Stimulated activated CD8-positive, alpha-beta memory T cell treated with anti-CD3 and anti-CD28 coated beads, Interleukin-7, amount 100 ng/mL, for 4 hours (primary cell): ENCODE measurements at places on chromosomes 2 and 18.

DNA sequence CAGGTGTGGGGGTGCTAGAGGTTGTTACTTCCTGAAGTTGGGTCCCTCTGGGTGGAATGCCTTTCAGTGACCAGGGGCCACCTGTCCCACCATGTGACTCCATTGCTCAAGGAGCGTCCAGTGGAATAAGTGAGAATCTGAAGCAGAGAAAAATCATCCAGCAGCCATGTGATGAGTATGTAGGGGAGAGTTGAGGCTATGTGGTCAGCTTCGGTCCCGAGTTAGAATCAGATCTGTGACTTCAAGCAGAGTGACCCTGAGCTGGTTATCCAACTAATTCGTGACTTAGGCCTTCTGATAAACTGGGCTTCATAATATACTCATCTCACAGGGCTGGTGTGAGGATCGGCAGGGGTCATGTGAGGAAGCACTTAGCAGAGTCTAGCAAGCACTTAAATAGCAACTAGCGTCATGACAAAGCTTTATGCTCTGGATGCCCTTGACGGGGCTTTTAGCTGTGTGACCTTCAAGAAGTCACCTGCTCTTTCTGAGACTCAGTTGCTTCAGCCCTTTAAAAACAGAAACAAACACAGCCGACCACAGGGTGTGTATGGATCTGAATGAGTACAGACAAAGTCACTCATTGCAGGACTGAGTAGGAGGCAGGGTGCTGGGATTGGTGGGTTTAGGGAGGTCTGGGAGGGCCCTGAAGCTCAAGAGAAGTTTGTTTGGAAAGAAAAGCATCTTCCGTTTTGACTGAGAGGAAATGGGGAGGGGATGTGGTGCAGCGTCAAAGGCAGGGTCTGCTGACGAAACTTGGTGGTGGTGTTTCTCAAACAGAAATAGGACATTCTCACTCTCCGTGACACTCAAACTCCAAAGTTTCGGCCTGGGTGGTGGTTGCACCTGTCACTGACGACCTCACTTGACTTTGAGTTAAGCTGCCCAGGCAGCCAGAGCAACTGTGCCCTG, 264.0 kb upstream of the CXCR4 start:
- peak; percentile 35 for DNase-seq

DNA sequence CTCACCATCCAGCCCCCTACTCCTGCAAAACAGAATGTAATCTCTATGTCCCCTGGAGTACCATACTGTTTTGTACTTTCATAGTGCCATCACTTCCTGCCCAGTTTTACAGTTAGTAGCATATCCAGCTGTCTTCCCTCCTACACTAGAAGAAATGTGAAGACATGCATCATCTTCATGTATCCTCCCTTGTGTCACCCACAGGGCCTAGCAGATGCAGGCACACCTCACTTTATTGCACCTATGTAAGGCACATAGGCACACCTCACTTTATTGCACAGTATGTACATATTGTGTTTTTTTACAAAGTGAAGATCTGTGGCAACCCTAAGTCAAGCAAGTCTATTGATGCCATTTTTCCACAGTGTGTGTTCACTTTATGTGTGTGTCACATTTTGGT, 12.0 kb downstream of the DNAJC27 start:
- no peak for DNase-seq

DNA sequence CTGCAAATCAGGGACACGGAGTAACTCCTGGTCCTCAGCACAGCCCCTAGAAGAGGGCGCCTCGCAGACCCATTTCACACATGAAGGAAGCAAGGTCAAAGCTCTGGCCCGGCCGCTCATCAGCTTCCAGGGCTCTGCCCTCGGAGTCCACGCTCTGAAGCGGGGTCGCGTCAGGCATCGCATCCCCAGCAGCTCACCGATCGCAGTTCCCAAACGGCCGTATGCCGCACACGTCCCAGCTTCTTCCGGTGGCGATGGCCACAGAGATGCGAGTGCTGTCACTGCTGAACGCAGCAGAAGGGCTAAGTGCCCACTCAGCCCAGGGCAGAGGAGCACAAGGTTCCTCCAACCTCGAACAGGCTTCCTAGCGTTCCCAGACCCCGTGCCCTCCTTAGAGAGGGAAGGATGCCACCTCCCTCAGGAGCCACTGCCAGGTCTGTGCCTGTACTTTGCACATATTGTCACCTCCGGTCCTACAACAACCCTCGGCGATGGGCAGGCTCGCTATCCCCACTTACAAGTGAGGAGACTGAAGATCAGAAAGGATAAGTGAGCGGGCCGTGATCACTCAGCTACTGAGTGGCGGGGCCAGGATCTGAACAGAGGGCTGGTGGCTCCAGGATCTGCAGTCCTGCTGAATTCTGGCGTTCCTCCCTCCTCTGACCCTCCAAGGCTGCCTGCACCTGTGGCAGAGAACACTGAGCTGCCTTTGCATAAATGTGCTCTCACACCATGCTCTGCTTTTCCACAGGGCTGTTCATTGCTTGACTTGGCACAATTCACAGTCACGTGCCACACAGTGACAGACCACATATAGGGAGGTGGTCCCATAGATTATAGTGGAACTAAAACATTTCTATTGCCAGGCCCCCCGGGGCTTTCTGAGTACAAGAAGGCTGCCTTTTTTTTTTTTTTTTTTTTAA, 71.4 kb downstream of the COPS8 start:
- no peak for DNase-seq

GRCh38 chr2:194545978-194546377, 1111.0 kb upstream of the SLC39A10 start:
- DNase-seq = no peak

GRCh38 chr2:227973241-227973640, 101.8 kb downstream of the DAW1 start:
- DNase-seq = no peak

DNA sequence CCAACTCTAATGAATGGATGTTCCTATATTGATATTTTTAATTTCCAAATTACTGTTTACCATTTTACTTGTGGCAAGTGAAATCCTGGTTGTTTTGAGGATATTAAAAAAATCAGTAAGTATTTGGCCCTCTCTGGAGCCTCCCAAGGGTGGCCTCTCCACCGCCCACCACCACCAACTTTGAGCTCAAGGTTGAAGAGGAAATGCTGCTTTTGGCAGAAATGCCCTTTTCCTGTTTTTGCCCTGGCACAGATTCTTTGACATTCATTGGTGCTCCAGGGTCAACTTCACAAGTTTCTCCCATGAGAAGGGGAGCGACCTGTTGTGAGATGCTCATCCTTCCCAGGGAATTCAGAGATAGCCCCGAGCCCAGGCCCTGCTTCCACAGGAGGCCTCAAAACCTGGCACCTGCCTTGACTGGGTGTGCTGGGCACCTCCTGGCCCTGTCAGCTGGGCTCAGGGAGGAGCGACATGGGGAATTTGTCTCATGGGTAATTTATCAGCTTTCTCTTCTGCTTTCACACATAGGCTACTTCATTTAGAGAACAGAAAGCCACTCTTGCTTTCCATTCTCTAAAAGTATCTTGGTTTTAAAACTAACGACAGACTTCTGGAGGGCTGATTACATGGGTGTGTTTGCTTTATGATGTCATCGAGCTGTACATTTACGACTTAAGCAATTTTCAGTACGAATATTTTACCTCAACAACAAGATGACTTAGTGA, 6.9 kb downstream of the CD8A start:
- no peak for DNase-seq

DNA sequence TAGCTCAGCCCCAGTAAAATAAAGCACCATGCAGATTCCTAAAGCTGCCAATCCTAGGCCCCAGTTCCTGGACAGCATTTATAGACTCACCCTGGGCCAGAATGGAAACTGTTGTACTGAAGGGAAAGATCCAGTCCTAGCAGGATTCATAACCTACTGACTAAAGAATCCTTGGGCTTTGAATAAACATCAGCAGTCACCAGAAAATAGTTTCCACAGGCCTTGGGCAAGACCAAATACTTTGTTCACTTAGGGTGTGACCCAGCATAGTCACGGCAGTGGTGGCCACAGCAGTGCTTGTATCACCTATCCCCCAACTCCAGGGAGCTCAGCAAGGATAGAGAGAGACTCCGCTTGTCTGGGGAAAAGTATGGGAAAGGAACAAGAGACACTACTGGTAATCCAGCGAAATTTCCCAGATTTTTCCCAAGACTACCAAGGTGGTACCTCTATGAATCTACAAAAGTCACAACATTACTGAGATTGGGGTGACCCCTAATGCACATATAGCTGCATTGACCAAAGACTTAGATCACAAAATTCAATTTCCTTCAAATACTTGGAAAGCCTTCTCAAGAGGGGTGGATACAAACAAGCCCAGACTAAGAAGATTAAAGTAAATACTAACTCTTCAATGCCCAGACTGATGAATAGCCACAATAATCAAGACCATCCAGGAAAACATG, 748.1 kb upstream of the LRATD1 start:
- DNase-seq = no peak

DNA sequence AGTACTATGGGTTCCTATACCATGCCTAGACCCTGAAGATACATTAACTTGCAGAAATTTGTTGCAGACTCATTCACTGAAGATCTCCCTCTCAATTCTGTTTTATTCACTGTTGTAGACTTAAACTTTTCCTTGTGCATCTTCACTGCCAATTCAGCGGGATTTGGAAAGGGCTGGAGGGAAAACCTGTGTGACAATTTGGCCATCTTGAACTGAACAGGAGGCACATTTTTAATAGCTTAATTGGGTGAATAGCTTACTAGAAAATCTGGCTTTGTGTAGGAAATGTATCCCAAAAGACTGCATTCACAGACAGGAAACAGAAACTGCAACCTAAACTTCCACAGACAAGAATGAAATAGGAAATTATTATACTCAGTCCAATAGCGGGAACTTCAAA, 512.3 kb downstream of the XIRP2 start:
- DNase-seq = no peak
